AG20443 (cell line): ENCODE measurements at places on chromosomes 6 and 20.
A peak's percentile ranks its signal among the peaks of the same experiment; 100 is the strongest.

DNA sequence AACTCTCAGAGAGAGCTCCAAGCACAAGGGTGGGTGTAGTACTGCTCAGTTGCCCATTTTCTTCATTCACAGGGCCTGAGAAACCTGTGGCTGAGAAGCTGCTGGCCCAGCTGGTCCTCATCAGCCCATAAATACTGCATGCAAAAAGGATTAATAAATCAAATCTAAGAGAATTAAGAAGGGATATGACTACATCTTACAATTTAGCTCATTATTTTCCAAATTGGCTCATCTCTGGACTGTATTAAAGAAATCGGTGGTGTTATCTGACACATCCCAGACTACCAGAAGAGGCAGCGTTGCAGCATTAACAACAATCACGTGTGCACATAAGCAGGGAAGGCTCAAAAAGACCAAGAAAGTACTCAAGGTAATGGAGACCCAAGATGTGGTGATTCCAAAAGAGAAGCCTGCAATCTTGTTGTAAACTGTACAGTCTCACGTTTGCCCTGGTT lies 90.7 kb downstream of the CD24 start:
- no peak for DNase-seq

DNA sequence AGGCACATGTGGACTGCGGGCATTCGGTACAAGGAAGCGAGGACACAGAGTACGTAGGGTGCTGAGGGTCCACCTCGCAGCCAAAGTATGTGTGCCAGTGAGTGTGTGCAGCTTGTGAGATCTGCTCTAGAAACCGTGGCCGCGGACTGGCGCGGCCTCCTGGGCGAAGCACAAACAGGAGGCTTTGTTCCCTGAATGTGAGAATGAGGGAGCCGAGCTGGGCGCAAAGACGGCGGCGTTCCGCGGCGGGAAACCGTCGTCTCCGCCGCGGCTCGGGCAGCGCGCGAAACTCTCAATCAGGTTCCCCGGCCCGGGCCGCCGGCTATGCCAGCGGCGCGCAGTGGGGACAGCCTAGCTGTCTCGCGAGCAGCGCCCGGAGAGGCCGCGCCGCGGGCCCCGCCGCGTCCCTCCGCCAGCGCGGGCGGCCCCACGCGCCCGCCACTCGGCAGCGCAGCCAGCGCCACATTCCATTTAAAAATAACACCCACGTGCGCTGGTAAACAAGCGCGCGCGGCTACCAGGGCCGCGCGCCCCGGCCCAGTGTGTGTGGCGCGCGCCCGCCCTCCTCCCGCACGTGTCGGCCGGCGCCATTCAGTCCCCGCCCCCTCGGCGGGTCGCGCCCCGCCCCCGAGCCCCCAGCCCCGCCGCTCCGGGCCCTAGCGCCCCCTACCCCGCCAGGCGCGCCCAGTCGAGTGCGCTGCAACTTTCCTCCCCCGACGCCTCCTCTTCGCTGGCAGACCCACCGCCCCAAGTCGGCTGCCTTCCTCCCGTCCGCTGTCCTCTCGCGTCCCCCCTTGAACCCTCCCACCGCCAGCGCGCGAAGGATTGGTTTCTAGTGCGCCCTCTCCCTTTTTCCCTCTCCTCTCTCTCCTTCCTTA lies 3.0 kb upstream of the FOXO3 start:
- peak; percentile 86 for DNase-seq

GRCh38 chr6:109610590-109610989 lies 80.4 kb downstream of the AK9 start:
- DNase-seq, result peak; percentile 11

- DNase-seq, result no peak
Measured at GRCh38 chr20:58918621-58919020, 62.4 kb upstream of the NELFCD start.

- no peak for DNase-seq
Measured at GRCh38 chr6:92243315-92243714, 1176.0 kb downstream of the EPHA7 start.

GRCh38 chr6:150282806-150283205 lies 86.0 kb upstream of the IYD start:
- DNase-seq, result no peak

DNA sequence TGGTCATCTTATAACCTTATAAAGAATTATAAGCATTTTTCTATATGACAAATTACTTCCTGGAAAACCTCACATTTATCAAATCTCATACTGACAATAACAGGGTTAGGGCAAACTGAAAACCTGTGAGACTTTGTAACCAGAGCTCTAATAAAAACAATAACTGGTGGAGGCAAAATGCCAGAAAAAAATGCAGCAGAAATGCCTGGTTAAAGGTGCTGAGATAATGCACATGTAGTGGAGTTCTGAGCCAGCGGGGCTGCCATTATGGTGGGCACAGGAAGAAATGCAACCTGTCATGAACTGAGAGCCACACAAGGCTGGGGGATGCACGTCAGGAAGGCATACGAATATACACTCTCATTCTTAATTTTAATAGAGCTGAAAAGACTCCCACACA lies 53.0 kb downstream of the NCOA6 start:
- no peak for DNase-seq

GRCh38 chr20:61777773-61778494 lies 287.7 kb downstream of the TAF4 start:
- no peak for DNase-seq

DNA sequence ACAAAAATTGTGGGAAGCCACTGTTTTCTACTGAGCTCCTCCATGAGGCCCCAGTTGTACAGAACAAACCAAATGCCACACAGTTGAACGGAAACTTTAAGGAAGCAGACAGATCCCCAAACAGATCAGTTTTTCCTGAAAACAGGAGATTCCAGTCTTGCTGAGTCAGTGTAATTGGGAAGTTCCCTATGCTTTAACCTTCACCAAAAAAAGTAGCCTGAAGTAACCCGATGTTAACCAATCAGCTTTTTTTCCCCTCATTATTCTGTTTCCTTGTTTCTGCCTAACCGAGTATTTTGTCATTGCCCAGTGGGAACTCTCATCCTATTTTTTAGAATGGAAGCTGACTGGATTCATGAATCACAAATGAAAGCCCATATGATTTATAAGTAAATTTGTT lies 36.7 kb downstream of the MARCKS start:
- DNase-seq, result no peak

- no peak for DNase-seq
Measured at GRCh38 chr20:3309226-3309625, 70.2 kb upstream of the SLC4A11 start.

DNA sequence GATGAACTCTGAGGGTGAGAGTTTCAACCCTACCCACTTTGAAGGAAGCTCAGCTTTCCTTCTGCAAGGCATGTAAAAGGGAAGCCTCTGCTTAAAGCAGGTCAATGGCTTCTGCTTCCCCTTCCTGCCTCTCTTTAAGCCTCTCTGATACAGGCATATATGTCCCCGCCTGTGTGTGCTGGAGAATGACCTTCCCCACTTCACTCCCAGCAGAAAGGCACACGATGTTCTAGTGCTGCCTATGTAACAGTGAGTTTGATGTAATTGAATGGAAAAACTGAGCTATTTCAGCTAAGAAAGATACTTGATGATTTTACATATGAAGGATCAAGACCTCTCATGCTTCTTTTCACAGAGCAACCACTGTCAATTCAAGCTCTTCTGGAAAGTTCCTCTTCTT lies 632.2 kb downstream of the HACE1 start:
- no peak for DNase-seq

DNA sequence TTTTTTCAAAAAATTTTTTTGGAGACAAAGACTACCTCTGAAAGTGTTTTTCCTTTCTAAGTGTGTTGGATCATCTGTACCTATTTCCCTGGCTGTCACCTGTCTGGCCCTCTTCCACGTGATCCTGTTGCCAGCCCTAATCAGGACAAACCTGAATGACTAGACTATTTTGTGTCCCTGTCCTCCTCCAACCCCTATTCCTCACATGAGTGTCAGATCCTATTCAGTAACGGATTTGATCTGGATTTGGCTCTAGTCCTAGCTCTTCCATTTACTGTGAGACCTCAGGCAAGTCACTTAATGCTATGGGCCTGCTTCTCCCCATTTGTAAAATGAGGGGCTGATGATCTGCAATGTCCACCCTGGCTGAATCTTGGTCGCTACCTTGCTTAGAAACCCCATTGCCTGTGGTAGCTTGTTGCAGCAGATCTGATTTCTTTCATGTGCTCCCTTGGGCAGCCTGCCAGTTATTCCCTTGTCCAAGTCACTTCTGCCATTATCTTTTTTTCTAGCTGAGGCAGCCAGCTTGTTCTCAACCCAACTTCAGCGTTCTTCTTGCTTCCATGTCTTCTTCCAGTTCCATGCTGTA lies 4.8 kb downstream of the PHF20 start:
- DNase-seq, result no peak

DNA sequence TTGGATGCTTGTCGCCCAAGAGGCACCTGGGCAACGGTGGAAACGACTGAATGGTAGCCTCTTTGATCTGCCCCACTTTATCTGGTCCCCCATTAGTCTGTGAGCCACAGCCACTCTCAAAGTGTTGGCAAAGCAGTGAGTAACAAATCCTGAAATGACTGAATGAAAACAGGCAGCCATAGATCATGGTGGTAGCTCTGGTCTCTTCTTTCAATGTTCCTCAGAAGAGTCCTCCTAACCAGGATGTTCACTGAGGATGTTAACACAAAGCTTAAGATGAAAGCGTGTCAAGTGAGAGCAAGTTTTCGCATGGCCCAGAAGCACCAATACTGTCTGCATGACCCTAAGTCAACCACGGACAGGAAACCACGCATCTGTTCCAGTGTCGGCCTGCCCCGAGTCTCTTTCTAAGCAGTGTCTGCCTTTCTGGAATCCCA lies 107.3 kb downstream of the IRF4 start:
- no peak for DNase-seq

DNA sequence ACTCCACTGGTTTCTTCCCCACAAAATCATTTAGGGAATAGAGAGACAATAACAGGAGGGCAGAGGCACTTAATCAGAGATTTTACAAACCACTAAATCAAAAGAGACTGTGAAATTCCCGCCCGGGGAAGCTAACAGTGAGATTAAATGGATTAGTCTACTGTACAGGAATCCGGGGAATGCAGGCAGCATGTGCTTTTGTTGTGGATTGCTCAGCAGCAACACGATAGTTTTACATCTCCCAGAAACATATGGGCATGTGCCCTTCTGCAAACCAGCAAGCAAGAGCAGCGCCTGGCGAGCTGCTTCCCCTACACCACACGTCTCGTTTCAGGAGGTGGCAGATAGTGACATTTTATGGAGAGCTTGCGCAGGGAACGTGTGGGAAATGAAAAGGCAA lies 382.3 kb downstream of the CD83 start:
- DNase-seq, result peak; percentile 87

- DNase-seq, result peak; percentile 58
Measured at GRCh38 chr6:30463651-30464618, 25.4 kb upstream of the HLA-E start.

DNA sequence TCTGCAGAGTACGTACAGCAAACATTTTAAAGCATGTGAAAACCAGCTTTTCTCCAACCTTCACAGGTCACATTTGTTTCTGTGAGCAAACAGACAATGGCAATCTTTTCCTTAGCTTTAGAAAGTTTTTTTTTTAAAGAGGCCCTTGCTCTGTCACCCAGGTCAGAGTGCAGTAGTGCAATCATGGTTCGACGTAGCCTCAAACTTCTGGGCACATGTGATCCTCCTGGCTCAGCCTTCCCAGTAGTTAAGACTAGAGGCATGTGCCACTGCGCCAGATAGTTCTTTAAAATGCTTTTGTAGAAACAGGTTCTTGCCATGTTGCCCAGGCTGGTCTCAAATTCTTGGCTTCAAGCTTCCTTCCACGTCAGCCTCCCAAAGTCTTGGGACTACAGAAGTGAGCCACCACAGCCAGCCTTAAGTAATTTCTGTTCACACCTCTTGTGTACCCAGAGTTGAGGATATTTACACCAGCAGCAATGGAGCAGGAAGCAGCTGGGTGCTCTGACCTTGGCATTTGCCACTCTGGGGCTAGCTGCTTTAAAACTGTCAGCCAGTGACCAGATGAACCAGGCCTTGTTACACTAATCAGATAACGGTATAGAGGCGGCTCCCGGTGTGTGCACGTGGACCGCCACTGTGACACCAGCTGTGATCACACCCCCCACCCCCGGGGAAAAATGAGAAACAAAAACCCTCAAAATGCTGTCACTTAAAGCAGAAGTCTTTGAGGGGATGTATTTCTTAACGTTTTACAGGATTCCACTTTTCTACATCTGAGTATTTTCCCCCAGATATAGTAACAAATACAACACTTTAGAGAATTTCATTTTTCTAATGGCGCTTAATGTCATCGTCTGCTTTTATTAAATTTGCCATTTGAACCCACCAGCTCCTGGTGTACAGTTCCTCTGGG lies 71.3 kb downstream of the AKAP12 start:
- no peak for DNase-seq

DNA sequence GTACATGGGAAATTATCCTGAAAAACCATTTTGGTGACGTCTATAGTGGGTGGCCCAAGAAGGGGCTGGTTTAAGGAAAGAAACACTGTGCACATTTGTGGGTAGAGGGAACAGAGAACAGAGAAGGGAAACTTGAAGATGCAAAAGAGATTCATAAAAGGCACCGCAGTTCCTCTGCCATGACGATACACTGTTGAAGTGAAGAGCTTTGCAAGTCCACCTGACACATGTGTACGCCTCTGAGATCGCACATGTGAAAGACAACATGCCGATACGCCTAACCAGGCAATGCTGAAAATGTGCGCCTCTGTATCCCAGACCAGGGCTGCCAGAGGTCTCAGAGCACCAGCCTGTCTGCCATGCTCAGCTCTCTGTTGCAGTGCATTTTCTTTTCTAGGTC lies 180.9 kb downstream of the KIF16B start:
- DNase-seq, result no peak

- no peak for DNase-seq
Measured at GRCh38 chr6:74248966-74249365, 553.0 kb downstream of the CD109 start.

DNA sequence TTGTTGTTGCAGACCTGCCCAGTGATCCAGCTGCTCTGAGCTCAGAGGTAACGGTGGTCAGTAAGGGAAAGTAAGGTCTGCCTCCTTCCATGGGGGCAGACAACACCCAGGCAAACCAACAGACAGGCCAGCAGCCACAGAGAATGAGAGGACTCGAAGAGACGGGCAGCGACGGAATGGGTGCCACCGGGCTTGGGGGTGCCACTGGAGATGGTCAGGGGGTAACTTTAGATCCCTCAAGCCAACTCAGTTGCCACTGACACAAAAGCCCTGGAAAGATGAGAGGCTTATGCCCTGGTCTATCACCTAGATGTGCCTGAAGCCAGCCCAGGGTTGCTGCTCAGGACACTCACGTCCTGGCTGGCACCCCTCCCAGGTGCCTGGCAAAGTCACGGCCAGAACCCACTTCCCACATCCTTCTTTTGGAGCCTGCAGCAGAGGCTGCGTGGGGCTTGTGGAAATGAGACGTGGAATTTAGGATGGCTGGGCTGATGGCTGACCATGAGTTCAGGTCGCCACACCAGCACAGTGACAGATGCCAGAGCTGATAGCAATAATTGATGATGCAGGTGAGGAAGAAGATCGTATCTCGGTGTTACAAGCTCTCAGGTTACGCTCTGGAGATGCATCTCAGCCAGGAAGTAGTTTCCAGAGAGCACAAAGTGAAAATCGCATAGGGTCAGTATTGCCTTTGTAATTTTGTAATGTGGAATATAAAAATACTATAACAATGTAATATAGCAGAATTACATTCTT lies 209.1 kb downstream of the SYNDIG1 start:
- DNase-seq, result no peak
